Mucosa of descending colon (tissue), 3 donors: ENCODE measurements at places on chromosomes 4 and X.

DNA sequence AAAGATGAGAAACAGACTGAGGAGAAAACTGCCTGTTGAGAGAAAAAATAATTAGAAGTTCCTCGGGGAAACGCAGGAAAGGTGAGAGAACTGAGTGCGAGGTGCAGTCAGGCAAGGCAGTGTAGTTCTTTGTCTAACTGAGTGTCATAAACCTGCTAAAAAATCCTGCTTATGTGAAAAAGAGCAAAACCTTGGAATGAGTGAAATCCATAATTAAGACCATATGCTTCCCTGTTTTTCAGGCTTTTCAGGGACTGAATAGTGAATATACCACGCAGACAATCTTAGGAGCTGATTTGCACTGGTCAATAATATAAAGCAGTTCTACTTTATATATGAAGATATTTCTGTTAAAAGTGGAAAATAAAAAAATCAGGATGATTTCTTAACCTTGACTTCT is 104.9 kb downstream of the RASGEF1B start:
- DNase-seq: no peak

DNA sequence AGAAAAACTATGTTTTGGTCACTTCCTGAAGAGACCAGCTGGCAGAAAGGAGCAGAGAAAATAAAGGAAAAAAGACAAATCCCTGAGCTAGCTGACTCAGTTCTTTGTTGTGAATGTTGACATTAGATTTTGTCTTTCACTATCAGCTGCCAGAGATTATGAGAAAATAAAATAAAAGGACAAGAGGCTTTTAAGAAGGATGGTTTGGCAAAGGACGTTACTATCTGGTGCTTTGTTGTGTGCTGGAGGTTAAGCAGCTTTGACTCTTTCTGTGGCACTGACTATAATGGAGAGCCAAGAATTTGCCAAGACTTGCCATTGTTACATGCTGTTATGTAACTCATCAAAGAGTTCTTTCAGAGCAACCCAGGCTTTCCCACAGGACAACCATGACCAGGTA is 12.1 kb downstream of the ASB5 start:
- no peak for DNase-seq

GRCh38 chr4:139887962-139888735 is 222.5 kb downstream of the MGST2 start:
- DNase-seq: no peak

DNA sequence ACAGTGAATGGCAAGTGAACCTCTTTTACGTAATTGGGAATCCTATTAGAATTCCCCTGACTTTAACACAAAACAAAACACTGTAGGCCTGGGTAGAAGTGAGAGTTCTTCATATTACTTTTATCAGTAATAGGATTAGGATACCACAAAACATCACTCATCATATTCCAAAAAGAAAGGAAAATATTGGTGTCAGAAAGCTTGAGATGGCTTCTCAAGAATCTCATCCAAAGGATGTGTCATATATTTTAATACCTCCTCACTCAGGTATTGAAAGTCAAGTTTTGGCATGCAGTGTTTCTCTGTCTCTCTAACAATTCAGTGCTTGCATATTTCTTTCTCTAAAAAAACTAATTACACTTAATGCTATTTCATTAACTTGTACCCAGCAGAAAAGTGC is 173.2 kb downstream of the PDGFC start:
- DNase-seq: no peak

- peak; percentile 4 for DNase-seq
These were observed 792 bp downstream of the ADRA2C start for GRCh38 chr4:3766785-3767569.

- no peak for DNase-seq
These were observed 121.2 kb downstream of the GASK1B start for GRCh38 chr4:158051401-158052235.

GRCh38 chrX:64456828-64457227 is 61.6 kb upstream of the MTMR8 start:
- DNase-seq: no peak
